G401 (cell line): ENCODE measurements at places on chromosomes 5 and 9. TPM values are rescaled to one million over a fixed set of nuclear protein-coding genes. Genes with fewer than 3 reads are reported as not detected.

- DNase-seq, result no peak
Observed at GRCh38 chr9:93237540-93237939, 53.6 kb downstream of the WNK2 start.

DNA sequence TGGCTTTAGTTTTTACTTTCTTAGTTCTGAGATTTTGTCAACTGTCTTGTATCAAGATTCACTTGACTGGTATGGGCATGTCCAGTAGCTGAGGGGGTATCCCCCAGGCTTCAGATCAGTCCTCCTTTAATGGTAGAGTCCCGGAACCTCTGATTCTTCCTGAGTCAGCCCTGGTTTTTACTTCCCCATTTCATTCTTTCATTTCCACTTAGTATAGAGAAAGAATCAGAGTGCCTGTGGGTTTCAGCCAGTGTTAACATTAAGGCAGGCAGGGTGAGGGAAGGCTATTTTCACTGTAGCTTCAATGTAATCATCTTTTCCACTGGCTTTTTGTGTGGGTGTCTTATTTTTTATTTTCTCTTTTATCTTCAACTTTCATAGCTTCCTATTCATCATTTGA lies 8.3 kb upstream of the COMMD10 start:
- no peak for DNase-seq

- peak; percentile 32 for DNase-seq
Observed at GRCh38 chr9:96382839-96383164, 709 bp downstream of the SLC35D2 start.

GRCh38 chr9:136327304-136327974 lies at the start of gene GPSM1:
TSS of gene GPSM1 (plus strand) at chr9:136327539. CDS start at chr9:136327696, 157 bp downstream.
- no peak for DNase-seq

- DNase-seq, result no peak
Observed at GRCh38 chr5:39717176-39717897, 292.6 kb upstream of the DAB2 start.

Gene ANKRD31
- total RNA-seq, result 1.8 and 2.8 TPM in 2 replicates

Gene N4BP3
- 9.3 and 10.4 TPM in 2 replicates for total RNA-seq

Gene SEMA5A
- 0.55 and 0.95 TPM in 2 replicates for total RNA-seq

Gene ACTBL2
- total RNA-seq, result not detected in 2 replicates

Gene IL4
- total RNA-seq, result not detected in 2 replicates
